ENCODE measurements at places on chromosomes 5 and 9.

DNA sequence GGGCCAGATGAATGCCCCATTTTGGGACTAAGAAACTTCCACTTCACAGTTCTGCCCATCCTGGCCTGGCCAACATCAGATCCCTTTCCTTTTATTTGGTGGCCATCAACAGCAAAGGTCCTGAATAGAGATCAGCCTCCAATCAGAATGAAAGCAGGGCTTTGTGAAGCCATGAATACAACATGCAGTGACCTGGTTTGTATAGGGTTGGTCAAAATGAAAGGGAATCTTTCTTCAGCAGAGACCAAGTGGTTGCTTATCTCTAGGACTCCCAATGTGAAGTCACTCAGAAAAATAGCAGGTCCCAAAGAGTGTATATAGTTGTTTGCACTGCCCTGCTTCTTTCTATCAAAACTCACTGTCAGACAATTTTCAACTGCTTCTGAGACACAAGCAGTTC, 113.9 kb upstream of the SLC12A2 start:
- no peak for DNase-seq

DNA sequence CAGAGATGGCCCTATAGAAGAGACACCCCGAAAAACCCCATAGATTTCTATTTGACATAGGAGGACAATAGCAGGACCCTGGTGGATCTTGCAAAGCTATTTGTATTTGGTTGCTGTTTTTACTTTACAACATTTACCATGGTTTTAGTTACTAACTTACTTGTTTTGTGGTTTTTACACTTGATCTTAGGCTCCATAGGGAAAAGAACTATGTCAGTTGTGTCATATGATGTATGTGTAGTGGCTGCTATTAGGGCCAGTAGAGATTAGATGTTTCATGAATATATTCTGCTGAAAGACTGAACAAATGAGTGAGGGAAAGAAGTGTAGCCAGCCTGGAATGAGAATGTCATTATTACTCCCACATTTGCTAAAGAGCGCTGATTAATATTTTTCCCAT, 388.1 kb downstream of the SEMA5A start:
- DNase-seq, result no peak

DNA sequence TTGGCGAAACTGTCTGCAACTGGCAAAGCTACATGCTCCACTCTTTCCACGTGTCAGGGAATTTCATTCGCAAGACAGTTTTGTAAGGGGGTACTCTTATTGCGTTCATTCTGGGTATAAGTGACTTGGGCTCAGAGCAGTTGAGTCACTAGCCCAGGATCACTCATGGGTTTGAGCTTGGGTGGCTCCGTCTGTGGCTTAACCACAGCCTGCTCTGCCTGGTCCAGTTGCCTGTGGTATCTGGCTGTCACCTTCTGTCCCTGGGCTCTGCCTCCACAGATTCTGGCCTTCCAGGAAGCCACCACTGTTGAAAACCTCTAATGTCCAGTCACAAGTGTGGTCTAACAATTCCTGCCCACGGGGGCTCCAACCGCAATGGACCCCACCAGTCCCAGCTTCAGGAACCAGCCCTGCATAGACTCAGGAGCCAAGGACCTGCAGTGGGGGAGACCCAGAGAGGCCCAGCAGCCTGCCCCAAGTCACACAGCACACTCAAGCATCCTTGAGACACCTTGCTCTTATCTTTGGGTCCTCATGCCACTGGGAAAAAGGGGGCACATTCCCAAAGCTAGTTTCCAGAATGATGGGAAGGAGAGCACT, 10.4 kb downstream of the KIF12 start:
- no peak for DNase-seq

DNA sequence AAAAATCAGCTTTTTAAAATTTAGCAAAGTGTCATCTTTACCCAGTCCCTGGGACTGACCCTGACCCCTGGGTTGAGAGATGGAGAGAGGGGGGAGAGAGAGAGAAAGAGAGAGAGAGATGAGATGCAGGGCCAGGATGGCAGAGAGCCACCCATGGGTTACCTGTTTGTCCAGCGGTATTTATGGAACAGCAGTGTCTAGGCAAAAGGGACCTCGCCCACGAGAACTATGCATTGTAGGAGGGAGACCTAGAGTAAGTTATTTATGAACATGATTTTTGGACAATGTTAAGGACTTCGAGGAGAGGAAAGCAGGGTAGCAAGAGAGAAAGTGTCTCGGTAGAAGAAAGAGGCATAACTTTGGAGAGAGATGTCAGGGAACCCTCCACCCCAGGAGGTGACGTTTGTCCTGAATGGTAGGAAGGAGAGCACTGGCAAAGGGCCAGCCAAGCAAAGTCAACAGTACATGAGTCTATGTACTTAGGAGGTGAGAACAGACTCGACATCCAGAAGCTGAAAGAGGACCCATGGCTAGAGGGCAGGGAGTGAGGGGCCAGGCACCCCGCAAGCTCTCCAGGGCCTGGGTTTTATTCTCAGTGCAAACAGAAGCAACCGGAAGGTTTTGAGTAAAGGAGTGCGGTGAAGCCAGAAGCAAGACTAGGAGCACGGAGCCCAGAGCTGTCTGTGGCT, 30.5 kb upstream of the MSX2 start:
- no peak for DNase-seq

DNA sequence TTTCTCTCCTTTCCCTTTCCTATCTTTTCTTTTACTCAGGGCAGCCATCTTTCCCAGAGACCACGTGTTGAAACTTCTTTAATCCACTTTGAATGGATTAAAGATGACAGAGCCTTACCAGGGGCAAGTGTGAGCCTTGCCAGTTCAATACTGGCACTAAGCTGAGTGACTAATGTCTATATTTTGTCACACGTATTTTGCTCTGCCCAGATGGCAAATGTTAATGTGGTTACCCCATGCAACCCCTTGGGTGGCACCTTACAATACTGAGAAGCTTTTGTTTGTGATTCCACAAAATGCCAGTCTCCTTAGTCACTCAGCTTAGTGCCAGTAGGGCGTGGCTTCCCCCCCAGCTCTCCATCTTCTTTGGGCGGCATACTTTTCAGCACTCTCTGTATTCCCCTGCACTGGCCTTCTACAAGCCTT, 24.8 kb downstream of the ANXA1 start:
- no peak for DNase-seq

- no peak for DNase-seq
These were observed 78.1 kb upstream of the HMHB1 start for GRCh38 chr5:143733665-143734455.

DNA sequence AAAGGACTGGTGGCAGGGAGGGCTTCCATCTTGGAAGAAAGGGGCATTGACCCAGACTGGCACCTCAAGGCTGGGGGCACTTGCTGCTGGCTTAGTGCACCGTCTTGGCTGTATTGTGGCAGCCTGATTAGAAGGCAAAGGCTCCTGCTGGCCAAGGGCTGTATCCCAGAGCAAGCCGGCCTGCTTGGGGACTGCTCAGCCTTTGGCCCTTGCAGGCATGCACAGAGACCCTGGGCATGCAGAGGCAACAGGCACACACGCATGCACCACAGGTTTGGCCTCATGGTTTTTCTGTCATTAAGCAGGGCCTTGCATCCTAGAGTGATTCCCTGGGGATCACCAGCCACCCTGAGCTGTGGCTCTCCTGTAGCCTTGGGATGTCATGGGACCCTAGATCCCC, 29.0 kb downstream of the PITX1 start:
- DNase-seq, result no peak

GRCh38 chr9:97510797-97511654, 9.6 kb downstream of the TMOD1 start:
- DNase-seq, result no peak

Data from NCI-H187 treated with DMSO at 0.1 percent for 48 hours (cell line).